Chondrocyte (in vitro differentiated cells): ENCODE measurements at places on chromosomes 12 and 14. TPM values are rescaled to one million over a fixed set of nuclear protein-coding genes. Genes with fewer than 3 reads are reported as not detected.

DNA sequence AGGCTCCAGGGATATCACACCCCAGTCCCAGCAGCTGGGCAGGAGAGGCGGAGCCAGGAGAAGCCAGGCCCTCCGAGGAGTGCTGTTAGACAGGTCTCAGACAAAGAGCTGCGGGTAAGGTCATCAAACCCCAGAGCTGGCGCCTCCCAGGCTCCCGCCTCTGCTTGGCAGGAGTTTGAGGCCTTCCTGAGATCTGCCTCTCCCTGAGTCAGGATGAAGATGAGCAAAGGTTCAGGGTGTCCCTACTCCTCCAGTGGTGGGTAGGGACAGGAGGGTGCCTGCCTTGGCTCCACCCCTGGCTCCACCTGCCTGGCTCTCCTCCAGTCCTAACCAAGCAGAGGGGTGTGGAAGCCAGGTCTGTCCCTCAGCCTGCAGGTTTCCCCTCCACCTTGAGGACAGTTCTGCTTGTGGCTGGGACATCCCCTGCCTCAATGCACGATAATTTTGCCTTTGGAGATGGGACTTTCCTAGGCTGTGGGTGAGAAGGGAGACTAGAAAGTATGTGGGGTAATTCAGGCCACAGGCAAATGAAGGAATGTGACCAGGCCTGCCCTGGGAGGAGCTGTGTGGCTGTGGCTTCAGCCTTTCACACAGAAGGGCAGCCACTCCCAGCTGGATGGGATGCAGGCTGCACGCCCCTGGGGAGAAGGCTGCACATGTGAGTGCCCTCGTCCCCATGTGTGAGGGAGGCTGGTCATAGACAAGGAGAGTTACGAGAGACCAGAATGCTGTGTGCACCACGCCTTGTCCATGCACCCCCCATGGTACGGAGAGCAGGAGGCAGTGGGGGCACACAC lies 2.2 kb downstream of the PLEKHG6 start:
- H3K36me3 ChIP-seq: no peaks in the 10 kb centered on the region
- DNase-seq: no peak
- H3K27me3 ChIP-seq: no peaks in the 10 kb centered on the region
- no peak overlapping the region for H3K4me3 ChIP-seq
- no peak overlapping the region for H3K27ac ChIP-seq
- H3K4me1 ChIP-seq: peaks cover 13% of the 10 kb centered on the region

The CBLN3 gene
- total RNA-seq: 5.2 to 6.1 TPM (median 5.5 TPM) in 3 replicates

The LRP1-AS gene
- total RNA-seq: not detected in 3 replicates

GRCh38 chr12:116278279-116278626 lies 760 bp upstream of the MED13L start:
- H3K27me3 ChIP-seq: no peaks in the 10 kb centered on the region
- H3K27ac ChIP-seq: peak overlapping the region; percentile 42
- no peak for DNase-seq

DNA sequence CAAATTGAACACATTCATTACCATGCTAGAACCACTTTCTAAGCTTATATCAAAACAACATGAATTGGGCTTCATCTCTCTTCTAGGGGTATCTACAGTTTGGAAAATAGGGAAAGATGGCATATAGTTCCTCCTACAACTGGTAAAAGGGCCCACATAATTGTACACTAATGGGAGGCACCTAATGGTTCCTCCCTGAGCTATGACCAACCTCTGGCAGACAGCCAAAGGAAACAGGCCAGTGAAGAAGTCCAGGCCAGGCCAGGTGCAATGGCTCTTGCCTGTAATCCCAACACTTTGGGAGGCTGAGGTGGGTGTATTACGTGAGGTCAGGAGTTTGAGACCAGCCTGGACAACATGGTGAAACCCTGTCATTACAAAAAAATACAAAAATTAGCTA lies 23.2 kb upstream of the APOF start:
- DNase-seq: no peak
- H3K36me3 ChIP-seq: no peaks in the 10 kb centered on the region
- no peaks in the 10 kb centered on the region for H3K27me3 ChIP-seq
- no peak overlapping the region for H3K27ac ChIP-seq

GRCh38 chr12:108561852-108562347 lies 496 bp upstream of the ISCU start:
- no peaks in the 10 kb centered on the region for H3K27me3 ChIP-seq
- no peak for DNase-seq
- peaks cover 15% of the 10 kb centered on the region for H3K36me3 ChIP-seq
- H3K4me3 ChIP-seq: peak overlapping the region; percentile 100
- peaks cover 63% of the 10 kb centered on the region for H3K4me1 ChIP-seq

GRCh38 chr12:11576104-11576503 lies 73.4 kb upstream of the ETV6 start:
- no peak overlapping the region for H3K4me3 ChIP-seq
- no peaks in the 10 kb centered on the region for H3K27me3 ChIP-seq
- H3K4me1 ChIP-seq: peaks cover 41% of the 10 kb centered on the region
- H3K27ac ChIP-seq: no peak overlapping the region
- no peak for DNase-seq

GRCh38 chr14:91342206-91342760 lies 75.3 kb downstream of the CCDC88C start:
- H3K4me1 ChIP-seq: no peaks in the 10 kb centered on the region
- H3K36me3 ChIP-seq: peaks cover 2% of the 10 kb centered on the region
- no peaks in the 10 kb centered on the region for H3K27me3 ChIP-seq
- DNase-seq: peak; percentile 61

The KIF5A gene
- total RNA-seq: 2.6 to 5.1 TPM (median 3.5 TPM) in 3 replicates
